ENCODE measurements at places on chromosomes 6 and 20.

GRCh38 chr6:109239651-109240321 is 142.5 kb downstream of the CD164 start:
- no peak for DNase-seq

- no peak for DNase-seq
Measured at GRCh38 chr6:150770637-150771036, 94.9 kb upstream of the MTHFD1L start.

DNA sequence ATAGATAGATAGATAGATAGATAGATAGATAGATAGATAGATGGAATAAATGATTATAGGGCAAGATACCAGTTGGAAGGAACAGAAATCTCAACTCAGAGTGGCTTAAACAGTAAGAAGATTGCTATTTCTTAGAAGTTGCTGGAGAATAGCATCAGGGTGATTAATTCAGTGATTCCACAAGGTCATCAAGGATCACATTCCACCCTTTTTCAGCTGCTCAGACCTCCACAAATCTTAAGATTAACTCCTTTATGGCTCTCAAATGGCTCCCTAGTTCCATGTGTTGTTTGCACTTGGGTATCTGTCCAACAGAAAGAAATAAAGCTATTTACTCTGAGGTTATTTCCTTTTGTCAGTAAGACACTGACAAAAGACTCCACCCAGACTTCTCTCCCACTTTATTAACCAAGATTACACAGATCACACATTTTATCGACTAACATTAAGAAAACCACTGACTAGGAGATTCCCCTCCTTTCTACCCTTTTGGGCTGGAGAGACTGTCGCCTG is 68.3 kb upstream of the KIF16B start:
- no peak for DNase-seq

GRCh38 chr6:108699290-108700041 is 138.7 kb downstream of the FOXO3 start:
- no peak for DNase-seq

GRCh38 chr20:12466915-12467314 is 541.9 kb upstream of the SPTLC3 start:
- no peak for DNase-seq

DNA sequence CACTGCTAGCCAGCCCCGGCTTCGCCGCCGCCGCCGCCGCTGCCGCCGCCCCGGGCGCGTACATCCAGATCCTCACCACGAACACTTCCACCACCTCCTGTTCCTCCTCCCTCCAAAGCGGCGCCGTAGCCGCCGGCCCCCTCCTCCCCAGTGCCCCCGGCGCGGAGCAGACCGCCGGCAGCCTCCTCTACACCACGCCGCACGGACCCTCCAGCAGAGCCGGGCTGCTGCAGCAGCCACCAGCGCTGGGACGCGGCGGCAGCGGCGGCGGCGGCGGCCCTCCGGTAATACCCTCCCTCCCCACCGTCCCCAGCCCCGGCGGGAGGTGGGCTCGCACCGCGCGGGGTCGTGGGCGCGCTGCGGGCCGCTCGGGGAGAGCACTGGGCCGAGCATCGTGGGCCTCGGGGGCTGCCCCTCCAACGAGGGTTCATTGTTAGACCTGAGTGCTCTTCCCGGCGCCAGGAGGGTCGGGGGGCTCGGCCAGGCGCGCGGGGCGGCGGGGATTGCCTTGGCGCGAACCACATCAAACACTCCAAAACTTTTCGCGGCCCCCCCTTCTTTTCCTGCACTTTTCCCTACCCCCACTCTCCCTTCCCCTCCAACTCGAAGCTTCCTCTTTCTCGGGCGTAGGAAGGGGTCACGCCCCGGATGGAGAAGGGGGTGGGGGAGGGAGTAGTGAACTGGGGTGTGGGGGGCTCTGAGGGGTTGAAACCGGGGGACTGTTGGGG is 827 bp downstream of the E2F3 start:
- DNase-seq: peak; percentile 55
